Brain microvascular endothelial cell (primary cell): ENCODE measurements at places on chromosomes 11 and 22.

DNA sequence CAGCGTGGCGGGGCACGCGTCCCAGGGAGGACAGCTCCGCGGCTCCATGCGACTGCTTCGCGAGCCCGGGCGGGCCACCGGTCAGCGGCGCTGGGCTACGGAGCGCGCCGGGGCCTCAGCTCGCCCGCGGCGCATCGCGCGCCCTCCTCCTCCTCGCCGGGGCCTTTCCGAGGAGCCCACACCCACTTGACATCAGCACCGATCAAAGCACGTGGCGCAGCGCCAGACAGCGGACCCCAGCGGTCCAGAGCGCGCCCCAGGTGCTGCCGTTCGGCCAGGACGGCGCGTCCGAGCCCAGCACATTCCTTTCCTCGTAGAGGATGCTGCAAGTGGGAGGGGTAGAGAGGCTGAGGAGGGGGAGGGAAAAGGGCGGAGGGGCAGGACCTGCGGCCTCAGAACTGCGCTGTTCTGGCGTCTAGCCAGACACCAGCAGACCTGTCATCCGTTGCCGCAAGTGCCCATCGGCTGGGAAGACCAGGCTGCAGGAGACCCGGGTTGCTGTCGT, 88.6 kb downstream of the PLEKHA7 start:
- peak; percentile 7 for DNase-seq

DNA sequence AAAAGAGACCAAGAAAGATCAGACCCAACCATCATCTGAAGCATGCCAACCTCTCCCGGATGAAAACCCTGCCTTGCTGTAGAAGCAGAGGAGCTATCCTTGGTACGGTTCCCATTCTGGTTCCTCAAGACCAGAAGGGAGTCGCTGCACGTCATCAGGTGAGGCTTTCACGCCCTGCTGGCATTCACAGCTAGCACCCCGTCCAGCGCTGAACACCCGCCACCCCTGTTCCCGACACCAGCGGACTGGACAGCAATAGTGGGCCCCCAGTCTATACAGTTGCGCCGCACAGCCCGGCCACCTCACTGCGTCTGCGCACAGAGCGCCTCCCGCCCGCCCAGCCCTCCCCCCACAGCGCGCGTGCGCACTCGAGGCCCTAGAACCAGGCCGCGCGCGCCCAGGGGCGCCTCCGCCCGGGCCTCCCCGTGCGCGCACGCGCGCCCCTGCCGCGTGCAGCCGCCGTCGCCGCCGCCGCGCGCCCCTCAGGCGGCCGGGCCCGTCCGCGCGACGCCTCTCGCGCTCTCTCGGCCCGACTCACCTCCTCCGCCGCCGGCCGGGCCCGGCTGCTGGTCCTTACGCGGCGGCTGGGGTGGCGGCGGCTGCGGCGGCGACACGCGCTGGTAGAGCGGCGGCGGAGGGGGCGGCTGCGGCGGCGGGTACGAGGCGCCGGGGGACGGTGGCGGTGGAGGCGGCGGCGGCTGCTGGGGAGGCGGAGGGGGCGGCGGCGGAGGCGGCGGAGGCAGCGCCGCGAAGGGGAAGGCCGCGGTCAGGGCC, 706 bp downstream of the SF1 start:
- peak; percentile 63 for DNase-seq

DNA sequence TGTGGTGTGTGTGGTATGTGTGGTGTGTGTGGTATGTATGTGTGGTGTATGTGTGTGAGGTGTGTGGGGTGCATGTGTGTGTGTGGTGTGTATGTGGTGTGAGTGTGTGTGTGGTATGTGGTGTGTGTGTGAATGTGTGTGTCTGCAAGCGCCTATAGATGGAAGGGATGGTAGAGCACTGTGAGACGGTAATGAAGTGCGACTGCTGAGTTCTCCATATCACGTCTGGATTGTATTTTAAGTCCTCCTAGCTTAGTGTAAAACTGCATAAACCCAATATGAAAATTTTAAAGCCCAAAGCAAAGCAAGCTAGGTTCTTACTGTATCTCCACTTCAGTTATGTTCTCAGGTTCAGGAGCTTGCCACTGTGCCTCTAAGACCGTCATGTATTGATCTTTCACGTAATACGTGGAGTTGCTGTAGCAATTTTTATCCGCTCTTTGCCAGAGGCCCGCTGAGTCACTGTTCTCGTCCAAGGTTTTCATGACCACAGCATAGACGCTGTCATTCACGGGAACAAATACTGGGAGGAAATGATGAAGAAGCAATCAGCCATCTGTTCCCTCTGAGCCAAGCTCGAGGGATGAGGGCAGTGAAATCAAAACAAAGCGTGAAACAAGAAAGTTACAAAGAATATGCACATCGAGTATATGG, 5.5 kb downstream of the PLET1 start:
- peak; percentile 90 for DNase-seq

- no peak for DNase-seq
Observed at GRCh38 chr11:75813124-75813523, 1.9 kb upstream of the UVRAG start.

DNA sequence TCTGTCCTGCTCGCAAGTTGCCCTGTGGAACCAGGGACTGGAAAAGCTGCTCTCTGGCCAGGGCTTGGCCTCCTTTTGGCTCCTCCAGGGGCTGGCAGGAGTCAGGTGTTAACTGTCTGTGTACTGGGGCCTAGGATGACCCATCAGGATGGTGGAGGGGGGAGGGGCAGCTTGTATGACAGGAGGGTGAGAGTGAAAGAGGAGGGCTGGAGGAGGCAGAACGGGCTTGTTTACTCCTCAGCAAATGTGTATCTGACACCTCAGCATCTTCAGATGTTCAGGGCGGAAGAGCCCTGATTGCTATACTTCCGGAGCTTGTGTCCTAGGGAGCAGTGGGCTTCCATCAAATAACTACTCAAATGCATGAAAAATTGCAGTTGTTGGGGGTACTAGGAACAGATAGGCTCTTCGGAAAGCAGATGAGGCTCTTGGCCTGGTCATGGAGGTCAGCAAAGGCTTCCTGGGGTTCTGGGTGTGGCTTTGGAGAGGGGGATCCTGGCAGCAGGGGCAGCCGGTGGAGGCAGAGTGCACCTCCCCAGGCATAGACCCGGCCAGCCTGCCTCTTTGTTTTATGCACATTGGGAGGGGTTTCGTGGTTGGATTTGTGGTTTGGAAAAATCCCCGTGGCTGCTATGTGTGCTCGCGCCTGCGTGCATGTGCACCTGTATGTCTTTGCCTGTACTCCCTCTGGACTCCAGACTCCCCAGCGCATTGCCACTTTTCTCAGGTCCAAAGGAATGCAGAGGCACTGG, 31.2 kb downstream of the CD82 start:
- DNase-seq, result no peak

DNA sequence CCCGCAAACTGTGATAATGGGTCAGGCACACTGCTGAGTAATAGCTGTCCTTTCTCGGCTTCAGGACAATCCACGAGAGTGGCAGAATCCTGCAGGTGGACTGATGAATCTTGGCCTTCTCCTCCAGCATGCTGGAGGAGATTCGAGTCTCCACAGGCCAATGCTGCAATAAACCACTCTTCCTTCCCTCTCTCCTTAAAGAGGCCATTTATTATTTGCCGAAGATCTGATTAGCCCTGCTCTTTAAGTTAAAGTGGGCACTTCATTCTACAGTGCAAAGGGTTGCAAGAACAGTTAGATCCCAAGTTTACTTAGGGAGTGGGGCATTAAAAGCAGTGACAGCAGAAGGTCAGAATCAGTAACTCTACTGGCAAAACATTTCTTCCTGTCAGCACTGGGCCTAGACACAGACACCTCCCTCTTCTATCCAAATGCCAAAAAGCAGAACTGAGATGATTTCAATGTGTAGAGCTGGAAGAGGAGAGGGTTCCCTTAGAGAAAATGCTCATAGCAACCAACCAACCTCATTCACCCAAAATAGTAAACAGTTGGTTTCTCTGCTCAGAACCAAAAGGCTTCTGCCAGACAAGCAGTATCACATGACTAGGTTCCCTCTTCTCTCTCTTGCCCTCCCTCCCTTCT, 121.7 kb downstream of the SGSM3 start:
- DNase-seq, result peak; percentile 23

GRCh38 chr11:2164861-2165555, 4.0 kb upstream of the INS start:
- DNase-seq, result no peak

GRCh38 chr11:10454878-10455631, at the start of gene AMPD3:
Gene AMPD3 (plus strand): TSS chr11:10455264. CDS start chr11:10461520, 6,256 bp downstream.
- DNase-seq, result peak; percentile 94

- no peak for DNase-seq
Observed at GRCh38 chr11:31819621-31820437, 8.7 kb upstream of the PAX6 start.

GRCh38 chr11:13923182-13923581, 39.3 kb upstream of the SPON1 start:
- DNase-seq, result no peak

DNA sequence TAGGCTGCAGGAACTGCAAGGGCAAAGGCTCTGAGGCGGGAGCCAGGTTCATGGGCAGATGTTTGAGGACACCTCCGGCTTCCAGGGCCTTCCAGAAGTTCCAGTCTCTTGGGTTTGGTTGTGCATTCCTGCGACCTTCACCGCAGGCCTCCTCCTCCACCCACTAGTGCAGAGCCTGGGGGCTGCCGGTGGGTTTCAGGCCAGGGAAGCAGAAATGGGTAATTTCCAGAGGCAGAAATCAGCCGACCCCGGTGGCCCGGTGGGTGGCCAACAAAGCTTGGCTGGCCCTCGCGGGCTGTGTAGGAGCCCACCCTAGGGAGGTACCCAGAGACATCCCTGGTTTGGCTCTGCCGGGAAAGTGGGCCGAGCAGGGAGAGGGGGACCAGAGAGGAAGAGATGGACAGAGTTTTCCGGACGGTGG, 417 bp upstream of the PHETA2 start:
- DNase-seq, result no peak

DNA sequence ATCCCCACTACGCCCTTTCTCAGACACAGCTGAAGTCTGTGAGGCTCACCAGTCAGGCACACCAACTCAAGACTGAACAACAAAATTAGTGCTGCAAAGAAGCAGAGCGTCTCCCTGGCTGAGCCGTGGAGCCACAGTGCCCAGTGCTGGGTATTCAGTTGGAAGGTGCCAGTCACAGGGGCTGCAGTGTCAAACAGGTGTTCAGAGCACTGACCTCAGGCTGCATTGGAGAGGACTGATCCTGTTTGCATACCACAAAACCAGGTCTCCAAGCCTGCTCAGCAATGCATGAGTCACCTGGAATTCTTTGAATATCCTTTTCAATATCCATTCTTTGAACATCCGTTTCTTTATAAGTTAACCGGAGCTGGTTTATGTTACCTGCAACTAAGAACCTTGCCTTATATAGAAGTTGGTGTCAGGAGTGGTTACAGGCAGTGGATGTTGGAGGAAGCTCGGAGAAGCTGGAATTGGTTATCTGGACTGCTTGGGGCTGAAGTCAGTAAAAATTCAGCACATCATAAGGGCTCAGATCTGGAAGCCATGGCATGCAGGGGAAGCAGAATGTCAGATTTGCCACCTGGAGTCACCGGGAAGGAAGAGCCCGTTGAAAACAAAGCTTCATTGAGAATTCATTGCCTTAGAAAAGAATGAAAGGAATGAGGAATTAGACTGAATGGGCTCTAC, 30.3 kb downstream of the PDGFB start:
- DNase-seq, result no peak

GRCh38 chr11:74306435-74307175, 4.8 kb downstream of the P4HA3 start:
- no peak for DNase-seq

DNA sequence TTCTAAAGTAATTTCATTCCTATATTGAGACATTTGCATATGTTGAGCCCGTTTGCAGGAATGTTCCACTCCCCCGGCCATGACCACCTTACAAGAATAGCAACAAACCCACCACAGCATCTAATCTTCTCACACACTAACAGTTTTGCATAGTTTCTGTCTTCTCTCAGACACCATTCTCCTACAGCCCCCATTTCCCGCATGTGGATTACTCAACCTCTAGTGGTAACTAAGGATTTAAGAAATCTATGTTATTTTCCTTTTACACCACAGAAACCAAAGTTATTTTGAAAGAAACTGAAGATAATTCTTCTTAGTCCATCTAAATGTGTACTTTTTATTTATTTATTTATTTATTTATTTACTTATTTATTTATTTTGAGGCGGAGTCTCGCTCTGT, 2.3 kb downstream of the MS4A4E start:
- DNase-seq, result no peak

DNA sequence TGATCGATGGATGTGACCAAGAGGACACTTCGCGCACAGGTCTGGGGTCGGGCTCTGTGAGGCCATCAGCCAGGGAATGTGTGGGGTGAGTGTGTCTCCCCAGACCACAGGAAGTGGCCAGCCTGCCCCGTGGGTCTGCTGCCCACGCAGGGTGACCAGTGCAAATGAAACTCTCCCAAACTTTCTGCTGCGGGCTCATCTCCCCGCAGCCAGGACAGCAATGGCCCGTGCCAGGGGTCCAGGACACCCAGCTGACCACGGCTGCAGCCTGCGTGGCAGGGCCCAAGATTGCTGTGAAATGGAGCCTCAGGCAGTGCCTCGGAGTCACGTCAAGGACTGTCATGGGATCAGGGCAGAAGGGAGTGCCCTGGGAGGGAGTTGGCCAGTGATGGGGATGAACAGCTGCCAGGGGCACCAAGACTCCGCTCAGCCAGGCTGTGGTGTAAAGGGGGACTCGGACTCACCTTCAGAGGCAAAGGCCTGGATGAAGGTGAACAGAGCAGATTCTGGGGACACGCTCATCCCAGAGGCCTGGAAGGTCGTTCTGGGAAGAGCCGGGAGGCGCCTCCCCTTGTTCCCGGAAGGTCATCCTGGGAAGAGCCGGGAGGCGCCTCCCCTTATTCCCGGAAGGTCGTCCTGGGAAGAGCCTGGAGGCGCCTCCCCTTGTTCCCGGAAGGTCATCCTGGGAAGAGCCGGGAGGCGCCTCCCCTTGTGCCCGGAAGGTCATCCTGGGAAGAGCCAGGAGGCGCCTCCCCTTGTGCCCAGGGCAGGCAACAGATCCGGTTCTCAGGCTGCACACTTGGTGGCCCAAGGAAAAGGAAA, 252.6 kb downstream of the BRD1 start:
- DNase-seq, result no peak

- no peak for DNase-seq
Observed at GRCh38 chr22:37228106-37229011, 15.7 kb downstream of the RAC2 start.

GRCh38 chr11:132284048-132284447, 913.6 kb downstream of the NTM start:
- no peak for DNase-seq

DNA sequence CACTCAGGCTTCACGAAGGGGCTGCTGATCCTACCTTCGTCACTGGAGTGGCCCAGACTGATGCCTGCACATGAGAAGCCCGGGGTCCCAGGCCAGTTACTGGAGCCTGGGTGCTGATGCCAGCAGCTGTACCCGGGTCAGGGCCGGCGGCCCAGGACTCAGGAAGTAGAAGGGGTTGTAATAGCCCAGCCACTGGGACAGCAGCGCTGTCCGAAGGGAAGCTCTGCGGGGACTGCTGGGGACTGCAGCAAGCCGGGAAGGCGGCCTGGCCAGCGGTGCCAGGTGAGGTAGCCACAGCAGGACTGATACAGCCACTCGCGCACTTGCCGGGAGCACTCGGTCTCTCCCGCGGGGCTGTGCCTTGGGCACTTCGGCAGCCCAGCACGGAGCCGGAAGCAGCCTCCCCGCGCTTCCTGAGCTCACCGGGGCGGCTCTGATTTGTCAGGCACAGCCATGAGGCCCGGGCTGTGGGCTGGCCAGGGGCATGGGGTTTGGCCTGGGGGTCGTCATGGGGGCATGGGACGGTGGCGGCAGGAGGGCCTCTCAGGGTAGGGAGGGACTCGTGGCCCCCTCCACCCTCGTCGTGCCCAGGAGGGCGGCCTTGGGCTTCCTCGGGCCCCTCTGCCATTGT, 13.9 kb upstream of the OR8K1 start:
- DNase-seq, result no peak
